Activated naive CD8-positive, alpha-beta T cell treated with anti-CD3 and anti-CD28 coated beads, Interleukin-2, amount 10 ng/mL, durations not matched to agents 7 days and 5 days (primary cell): ENCODE measurements at places on chromosomes 2 and 18.
A peak's percentile ranks its signal among the peaks of the same experiment; 100 is the strongest.

DNA sequence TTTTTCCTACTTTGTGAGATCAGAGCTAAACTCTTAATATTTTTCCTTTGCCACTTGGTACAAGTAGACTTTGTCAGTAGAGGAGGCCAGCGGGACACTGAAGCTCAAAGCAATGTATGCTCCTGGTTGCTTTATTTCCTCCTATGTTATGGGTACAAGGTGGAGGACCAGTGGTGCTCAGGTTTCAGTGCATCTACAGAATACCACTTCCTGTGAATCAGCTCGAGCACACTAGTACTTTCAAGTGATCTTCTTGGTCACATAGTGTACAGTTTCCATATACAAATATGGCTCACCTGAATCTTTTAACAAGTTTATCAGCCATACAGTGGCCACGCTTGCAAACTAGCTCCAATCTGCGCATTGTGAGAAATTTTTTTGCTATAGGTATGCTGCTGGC lies 1674.8 kb upstream of the TMEFF2 start:
- H3K4me3 ChIP-seq, result no peak overlapping the region
- H3K4me1 ChIP-seq, result no peaks in the 10 kb centered on the region
- H3K27ac ChIP-seq, result no peak overlapping the region

GRCh38 chr2:38131676-38132075 lies 55.7 kb upstream of the CYP1B1 start:
- no peaks in the 10 kb centered on the region for H3K4me1 ChIP-seq
- H3K27ac ChIP-seq, result no peak overlapping the region
- peaks cover under 1% of the 10 kb centered on the region for H3K36me3 ChIP-seq

GRCh38 chr2:217332866-217333265 lies 473.0 kb upstream of the TNP1 start:
- no peaks in the 10 kb centered on the region for H3K36me3 ChIP-seq
- no peak for DNase-seq
- H3K4me3 ChIP-seq, result no peak overlapping the region

DNA sequence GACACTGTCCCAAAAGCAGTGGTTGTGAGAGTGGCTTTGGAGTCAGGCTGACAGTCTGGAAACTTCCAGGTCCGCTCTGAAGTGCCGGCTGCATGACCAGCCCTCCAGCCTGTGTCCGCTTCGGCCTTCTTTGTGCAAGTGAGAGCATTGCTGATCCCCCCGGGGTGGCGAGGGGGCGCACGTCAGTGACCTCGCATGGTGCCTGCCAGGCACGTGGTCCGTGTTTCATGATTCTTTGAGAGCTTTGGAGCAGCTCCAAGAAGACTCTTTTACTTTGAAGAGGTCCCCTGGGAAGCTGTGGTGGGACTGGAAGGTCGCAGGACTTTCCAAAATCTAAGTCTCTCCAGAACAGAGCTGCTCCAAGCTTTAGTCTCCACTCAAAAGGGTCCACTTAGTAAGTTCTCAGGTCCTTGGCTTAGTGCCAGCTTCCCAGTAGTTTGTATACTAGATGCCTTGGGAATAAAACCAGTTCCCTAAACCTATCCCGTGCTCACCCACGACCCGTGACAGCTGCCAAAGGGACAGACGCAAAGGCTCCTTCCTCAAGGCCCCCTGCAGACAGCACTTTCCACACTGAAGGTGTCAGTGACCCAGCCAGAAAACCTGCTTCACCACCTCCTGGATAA lies 68.8 kb downstream of the ADI1 start:
- no peak for DNase-seq
- no peak overlapping the region for H3K4me3 ChIP-seq
- no peaks in the 10 kb centered on the region for H3K27me3 ChIP-seq
- H3K27ac ChIP-seq, result no peak overlapping the region
- H3K4me1 ChIP-seq, result no peaks in the 10 kb centered on the region
- peaks cover 5% of the 10 kb centered on the region for H3K36me3 ChIP-seq

- H3K4me1 ChIP-seq, result peaks cover 3% of the 10 kb centered on the region
- H3K27ac ChIP-seq, result no peak overlapping the region
- peaks cover 15% of the 10 kb centered on the region for H3K36me3 ChIP-seq
- peaks cover 3% of the 10 kb centered on the region for H3K27me3 ChIP-seq
- no peak for DNase-seq
- no peak overlapping the region for H3K4me3 ChIP-seq
Measured at GRCh38 chr2:8212239-8212638, 469.6 kb upstream of the ID2 start.

DNA sequence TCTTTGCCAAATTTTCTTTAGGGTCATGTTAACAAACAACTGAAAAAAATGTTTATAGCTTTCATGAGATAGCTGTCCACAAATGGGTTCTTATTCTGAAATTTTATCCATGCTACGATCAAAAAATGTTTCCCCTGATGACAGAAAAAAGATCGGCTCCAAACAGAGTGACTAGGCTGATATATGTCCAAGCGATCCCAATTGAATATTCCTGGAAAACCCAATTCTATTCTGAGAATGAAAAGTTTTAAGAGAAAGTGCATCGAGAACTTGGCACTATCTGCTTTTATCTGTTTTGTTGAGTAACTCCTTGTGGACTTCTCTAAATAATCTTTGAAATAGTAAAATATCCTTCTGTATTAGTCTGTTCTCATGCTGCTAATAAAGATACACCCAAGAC lies 19.1 kb downstream of the KCNE4 start:
- no peak for DNase-seq
- no peak overlapping the region for H3K27ac ChIP-seq
- H3K27me3 ChIP-seq, result peaks cover 6% of the 10 kb centered on the region
- H3K36me3 ChIP-seq, result no peaks in the 10 kb centered on the region
- no peak overlapping the region for H3K4me3 ChIP-seq

DNA sequence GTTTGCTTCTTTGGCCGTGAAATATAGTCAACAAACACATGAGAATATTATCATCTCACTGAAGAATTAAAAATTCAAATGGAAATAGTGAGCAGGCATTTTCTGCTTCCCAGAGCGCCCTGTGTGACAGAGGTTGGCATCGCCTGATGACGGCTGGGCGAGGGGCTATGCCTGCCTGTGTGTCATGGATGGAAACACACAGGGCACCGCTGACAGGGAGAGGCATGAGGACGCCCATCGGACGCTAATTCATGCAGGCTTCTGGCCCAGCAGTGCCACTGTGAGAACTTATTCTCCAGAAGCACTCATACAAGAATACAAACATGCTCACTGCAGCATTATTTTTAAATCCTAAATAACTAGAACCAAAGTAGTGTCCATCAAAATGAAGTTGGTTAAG lies 61.4 kb upstream of the OTOS start:
- no peaks in the 10 kb centered on the region for H3K36me3 ChIP-seq
- no peaks in the 10 kb centered on the region for H3K4me1 ChIP-seq
- peaks cover 8% of the 10 kb centered on the region for H3K27me3 ChIP-seq
- H3K27ac ChIP-seq, result no peak overlapping the region

DNA sequence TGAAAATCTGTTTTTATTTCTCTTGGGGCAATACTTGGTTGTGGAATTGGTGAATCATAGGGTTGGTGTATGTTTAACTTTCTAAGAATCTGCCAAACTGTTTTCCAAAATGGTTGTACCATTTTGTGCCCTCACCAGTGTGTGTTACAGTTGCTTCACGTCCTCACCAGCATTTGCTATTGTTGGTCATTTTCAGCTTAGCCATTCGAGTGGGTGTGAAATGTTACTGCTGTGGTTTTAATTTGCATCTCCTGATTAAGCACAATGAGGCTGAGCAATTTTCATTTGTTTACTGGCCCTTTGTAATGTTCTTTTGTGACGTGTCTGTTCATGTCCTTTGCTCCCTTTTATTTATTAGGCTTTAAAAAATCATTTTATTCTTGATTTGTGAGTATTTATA lies 49.7 kb downstream of the FOSL2 start:
- peaks cover 16% of the 10 kb centered on the region for H3K4me1 ChIP-seq
- H3K27ac ChIP-seq, result no peak overlapping the region
- H3K27me3 ChIP-seq, result no peaks in the 10 kb centered on the region
- DNase-seq, result no peak

- DNase-seq, result no peak
- H3K27ac ChIP-seq, result no peak overlapping the region
- peaks cover 5% of the 10 kb centered on the region for H3K36me3 ChIP-seq
Measured at GRCh38 chr2:177604271-177605065, 211.9 kb downstream of the AGPS start.

GRCh38 chr2:71620116-71620515 lies 166.8 kb downstream of the DYSF start:
- no peaks in the 10 kb centered on the region for H3K36me3 ChIP-seq
- H3K27me3 ChIP-seq, result peaks cover 16% of the 10 kb centered on the region
- no peak overlapping the region for H3K4me3 ChIP-seq

- H3K27ac ChIP-seq, result no peak overlapping the region
- H3K36me3 ChIP-seq, result no peaks in the 10 kb centered on the region
- H3K27me3 ChIP-seq, result peaks cover 12% of the 10 kb centered on the region
- DNase-seq, result no peak
- no peaks in the 10 kb centered on the region for H3K4me1 ChIP-seq
Measured at GRCh38 chr2:191942739-191943103, 95.8 kb upstream of the CAVIN2 start.

GRCh38 chr2:95275601-95276243 lies 1.5 kb downstream of the PROM2 start:
- no peaks in the 10 kb centered on the region for H3K36me3 ChIP-seq
- H3K4me3 ChIP-seq, result no peak overlapping the region
- DNase-seq, result peak; percentile 18
- no peaks in the 10 kb centered on the region for H3K27me3 ChIP-seq
- no peak overlapping the region for H3K27ac ChIP-seq

GRCh38 chr2:198698230-198698629 lies 759.5 kb downstream of the SATB2 start:
- no peak overlapping the region for H3K4me3 ChIP-seq
- no peaks in the 10 kb centered on the region for H3K4me1 ChIP-seq
- peaks cover 3% of the 10 kb centered on the region for H3K27me3 ChIP-seq
- DNase-seq, result no peak
- H3K36me3 ChIP-seq, result no peaks in the 10 kb centered on the region

DNA sequence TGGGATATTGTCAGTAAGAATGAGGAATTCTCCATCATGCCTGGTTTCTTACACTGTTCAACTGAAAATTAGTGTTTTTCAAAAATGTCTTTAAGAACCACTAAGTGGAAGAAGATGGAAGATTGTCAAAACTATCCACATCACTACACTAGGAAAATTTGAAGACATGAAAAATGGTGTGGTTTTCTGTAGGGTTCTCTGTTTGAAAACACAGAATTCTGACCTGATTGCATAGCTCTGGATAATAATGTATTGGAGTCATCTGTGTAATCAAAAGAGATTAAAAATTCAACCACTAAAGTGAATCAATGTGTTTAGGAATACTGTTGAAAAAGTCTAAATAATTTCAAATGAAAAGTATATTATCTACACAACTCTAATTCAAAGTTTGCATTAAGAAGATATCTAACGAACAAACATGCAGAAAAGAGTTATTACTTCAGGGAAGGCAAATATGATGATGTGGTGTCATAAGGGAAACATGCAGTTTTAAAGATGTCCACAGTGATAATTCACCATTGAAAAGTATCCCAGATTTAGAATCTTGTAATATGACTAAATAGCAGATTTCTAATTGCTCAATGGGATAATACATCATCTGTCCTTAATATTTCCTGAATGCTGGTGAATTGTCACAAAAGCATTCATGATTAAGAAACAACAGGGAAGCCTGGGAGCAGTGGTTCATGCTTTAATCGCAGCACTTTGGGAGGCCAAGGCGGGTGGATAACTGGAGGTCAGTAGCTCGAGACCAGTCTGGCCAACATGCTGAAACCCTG lies 116.9 kb downstream of the ERBB4 start:
- H3K4me1 ChIP-seq, result no peaks in the 10 kb centered on the region
- no peak overlapping the region for H3K27ac ChIP-seq
- H3K36me3 ChIP-seq, result no peaks in the 10 kb centered on the region
- H3K4me3 ChIP-seq, result no peak overlapping the region
- no peak for DNase-seq
- H3K27me3 ChIP-seq, result no peaks in the 10 kb centered on the region

GRCh38 chr2:182220335-182220734 lies 206.5 kb downstream of the PDE1A start:
- H3K4me3 ChIP-seq, result no peak overlapping the region
- H3K27ac ChIP-seq, result no peak overlapping the region
- no peak for DNase-seq
- H3K27me3 ChIP-seq, result no peaks in the 10 kb centered on the region
- H3K36me3 ChIP-seq, result no peaks in the 10 kb centered on the region
- no peaks in the 10 kb centered on the region for H3K4me1 ChIP-seq

DNA sequence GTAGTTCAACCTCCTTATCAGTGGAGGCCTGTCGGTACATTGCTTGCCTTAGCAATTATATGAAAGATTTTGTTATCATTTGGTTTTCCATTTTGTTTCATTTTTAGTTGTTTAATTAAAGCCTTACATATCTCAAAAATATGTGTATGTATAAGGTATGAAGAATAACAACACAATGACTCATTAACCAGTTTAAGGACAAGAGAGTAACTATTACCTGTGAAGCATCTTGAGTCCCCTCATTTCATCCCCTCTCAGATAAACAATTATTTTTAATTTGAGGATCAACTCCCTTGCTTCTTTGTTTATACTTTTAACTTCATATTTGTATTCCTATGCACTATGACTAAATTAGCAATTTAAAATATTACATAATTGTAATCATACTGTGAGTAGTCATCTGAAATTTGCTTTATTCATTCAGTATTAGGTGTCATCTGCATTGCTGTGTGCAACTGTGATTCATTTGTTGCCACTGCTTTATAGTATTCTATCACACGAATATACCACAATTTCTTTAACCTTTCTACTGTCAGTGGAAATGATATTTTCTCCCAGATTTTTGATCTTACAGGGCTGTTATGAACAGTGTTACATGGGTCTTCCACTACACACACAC lies 126.4 kb downstream of the RNF152 start:
- H3K27me3 ChIP-seq, result peaks cover 27% of the 10 kb centered on the region
- H3K4me1 ChIP-seq, result peaks cover 6% of the 10 kb centered on the region
- H3K36me3 ChIP-seq, result no peaks in the 10 kb centered on the region
- no peak overlapping the region for H3K27ac ChIP-seq
- no peak for DNase-seq
- H3K4me3 ChIP-seq, result no peak overlapping the region

DNA sequence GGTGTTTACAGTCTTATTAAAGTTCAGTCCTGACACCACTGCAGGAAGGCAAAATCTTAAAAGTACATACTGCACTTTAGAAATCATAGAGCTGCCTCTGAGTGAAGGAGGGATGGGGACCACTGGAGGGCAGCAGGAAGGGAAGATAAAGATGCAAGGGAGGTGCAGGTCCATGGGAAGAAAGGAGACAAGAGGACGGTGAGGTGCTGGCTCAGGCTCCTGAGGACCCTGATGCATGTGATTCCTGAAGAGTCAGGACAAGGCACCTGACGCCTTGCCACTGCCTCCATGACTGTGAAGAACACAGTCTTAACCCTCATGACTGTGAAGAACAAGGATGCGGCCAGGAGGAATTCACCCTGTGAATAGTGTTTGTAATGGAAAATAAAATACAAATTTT lies 116.2 kb upstream of the NPAS2 start:
- no peaks in the 10 kb centered on the region for H3K4me1 ChIP-seq
- DNase-seq, result no peak
- no peak overlapping the region for H3K27ac ChIP-seq
- no peaks in the 10 kb centered on the region for H3K27me3 ChIP-seq

GRCh38 chr18:70078106-70078505 lies 127.4 kb downstream of the RTTN start:
- no peak overlapping the region for H3K27ac ChIP-seq
- DNase-seq, result no peak
- no peaks in the 10 kb centered on the region for H3K4me1 ChIP-seq
- H3K4me3 ChIP-seq, result no peak overlapping the region
- no peaks in the 10 kb centered on the region for H3K27me3 ChIP-seq
- peaks cover 17% of the 10 kb centered on the region for H3K36me3 ChIP-seq
